NCI-H1092 (cell line): ENCODE measurements at places on chromosomes 2 and 18.

GRCh38 chr2:130380096-130380934 lies 24.5 kb downstream of the PTPN18 start:
- no peak for DNase-seq

DNA sequence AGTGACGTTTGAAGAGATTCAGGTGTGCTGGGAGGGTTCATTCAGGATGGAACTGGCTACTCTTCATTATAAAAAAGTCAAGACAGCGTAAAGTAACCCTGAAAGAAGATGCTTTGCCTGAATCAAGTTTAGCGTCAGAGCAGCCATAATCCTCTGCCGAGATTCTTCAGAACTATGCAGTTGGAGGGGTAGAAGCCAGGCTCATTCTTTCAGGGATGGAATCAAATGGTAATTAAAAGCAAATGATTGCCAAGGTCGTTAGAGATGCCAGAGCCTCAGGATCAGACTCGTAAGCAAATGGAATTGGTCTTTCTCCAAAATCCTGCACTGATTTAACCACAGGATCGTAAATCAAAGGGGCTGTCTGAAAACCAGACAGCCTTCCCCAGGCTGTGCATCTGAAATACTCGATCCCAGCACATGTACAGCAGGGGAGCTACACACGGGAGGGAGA lies 21.9 kb downstream of the APCDD1 start:
- no peak for DNase-seq

DNA sequence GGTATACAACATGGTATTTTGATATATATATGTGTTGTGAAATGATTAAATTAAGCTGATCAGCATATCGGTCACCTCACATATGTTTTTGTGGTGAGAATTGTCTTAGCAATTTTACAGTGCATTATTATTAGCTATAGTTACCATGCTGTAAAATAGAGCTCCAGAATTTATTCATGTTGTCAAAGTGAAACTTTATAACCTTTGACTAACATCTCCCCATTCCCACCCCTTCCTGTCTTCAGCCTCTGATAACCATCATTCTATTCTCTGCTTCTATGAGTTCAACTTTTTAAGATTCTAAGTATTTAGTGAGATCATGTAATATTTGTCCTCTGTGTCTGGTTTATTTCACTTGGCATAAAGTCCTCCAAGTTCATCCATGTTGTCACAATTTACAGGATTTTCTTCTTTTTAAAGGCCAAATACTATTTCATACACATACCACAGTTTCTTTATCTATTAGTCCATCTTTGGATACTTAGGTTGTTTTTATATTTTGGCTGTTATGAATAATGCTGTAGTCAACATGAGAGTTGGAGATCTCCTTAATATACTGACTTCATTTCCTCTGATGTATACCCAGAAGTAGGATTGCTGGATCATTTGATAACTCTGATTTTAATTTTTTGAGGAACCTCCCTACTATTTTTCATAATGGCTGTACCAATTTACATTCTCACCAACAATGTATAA lies 30.3 kb downstream of the NCOA1 start:
- no peak for DNase-seq

DNA sequence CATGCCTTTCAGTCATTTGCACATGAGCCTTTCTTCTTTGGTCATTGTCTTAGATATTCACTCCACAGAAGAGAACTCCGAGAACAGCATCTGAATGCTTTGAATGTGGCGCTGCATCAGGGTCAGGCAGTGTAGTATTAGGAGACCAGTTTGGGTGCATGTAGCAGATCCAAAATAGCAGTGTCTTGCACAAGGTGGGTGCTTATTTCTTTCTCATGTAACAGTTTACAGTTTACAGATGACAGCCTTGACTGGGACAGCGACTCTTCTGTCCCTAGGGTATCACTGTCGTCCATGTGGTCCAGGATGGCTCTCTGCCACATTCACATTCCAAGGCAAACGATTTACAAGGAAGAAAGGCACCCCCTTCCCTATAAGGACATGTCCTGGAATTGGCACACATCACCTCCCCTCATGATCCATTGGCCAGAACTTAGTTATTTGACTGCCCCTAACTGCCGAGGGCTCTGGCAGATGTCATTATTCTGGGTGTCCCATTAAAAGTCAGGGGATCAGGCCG lies 101.0 kb downstream of the STPG4 start:
- no peak for DNase-seq

GRCh38 chr2:142992840-142993239 lies 115.4 kb downstream of the KYNU start:
- DNase-seq = no peak

DNA sequence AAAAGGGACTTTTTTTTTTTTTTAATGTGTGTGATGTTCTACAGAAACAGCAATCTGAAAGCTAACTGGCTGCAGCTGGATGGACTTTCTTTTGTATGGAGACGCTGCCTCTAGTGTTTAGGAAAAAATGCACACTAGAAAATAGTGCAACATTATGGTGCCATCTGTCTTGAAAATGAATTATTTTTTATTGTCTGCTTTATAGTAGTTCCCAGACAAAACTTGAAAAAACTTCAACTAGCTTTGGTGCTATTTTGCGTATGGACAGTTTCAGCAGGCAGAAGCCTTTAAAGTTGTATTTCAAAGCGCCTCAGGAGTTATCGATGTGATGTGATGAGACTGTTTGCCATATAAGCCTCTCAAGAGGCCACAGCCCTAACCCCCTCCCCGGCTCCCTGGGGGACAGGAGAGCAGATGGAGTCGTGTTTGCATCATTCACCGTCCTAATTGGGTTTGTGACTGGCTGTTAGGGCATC lies 86.9 kb downstream of the LTBP1 start:
- no peak for DNase-seq

- DNase-seq = no peak
Measured at GRCh38 chr18:32111706-32112105, 20.0 kb downstream of the RNF138 start.

GRCh38 chr18:13501891-13502290 lies 224.5 kb downstream of the FAM210A start:
- DNase-seq = no peak
